Stimulated activated CD4-positive, alpha-beta T cell treated with anti-CD3 and anti-CD28 coated beads, Interleukin-4, amount 100 ng/mL, for 24 hours (primary cell): ENCODE measurements at places on chromosomes 7 and 10.

DNA sequence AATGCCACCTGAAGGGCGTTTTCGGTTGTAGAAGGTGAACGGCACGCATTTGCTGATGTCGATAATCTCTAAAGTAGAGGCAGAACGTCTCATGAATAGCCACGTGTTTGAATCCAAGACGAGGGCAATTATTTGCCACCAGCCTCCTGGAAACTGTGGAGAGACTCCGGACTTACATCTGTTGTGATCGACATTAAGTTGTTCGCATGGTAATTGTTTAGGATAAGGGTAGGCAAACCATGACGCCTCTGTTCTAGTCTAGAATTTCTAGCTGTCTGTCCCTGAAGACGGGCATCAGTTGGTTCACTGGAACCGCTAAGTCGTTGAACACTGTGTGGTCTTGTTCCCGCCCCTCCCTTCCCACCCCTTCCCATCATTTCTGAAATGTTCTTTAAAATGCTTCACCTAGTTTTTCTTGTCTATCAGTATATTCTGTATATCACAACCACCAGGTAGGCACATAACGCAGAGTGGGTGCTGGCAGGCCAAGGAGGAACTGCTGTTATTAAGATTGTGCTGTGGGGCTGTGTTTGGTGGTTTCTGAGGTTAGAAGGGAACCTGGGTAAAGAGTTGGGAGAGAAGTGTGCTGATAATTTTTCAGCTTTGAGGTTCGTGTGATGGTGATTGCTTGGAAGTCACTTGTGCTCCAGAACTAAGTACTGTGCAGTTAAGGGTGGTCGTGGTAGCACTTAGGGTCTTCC is 1.2 kb downstream of the UBE3C start:
- no peak for DNase-seq

- DNase-seq = no peak
Observed at GRCh38 chr7:23912065-23912464, 202.0 kb downstream of the STK31 start.

- no peak for DNase-seq
Observed at GRCh38 chr7:14858410-14858809, 44.1 kb downstream of the DGKB start.

DNA sequence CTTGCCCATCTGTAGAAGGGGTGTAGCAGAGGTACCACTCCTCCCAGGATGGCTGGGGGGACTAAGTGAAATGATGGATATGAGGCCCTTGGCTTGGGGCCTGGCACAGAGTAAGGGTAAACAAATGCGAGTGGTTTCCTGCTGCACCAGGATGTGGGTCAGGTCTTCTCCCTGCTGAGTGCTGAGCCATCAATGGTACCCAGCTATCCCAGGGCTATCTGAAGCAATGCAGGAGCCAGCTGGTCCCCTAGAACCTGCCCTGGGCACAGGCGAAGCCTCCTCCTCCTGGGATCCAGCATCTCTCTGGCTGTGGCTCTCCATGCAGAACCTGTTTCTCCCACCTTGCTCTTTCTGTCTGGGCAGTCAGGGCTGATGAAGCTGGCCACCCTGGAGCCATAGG is 20.9 kb upstream of the GOLGA7B start:
- DNase-seq = no peak

- no peak for DNase-seq
Observed at GRCh38 chr7:24141874-24142509, 142.0 kb upstream of the NPY start.

GRCh38 chr7:17255926-17256325 is 42.5 kb upstream of the AHR start:
- DNase-seq = no peak

DNA sequence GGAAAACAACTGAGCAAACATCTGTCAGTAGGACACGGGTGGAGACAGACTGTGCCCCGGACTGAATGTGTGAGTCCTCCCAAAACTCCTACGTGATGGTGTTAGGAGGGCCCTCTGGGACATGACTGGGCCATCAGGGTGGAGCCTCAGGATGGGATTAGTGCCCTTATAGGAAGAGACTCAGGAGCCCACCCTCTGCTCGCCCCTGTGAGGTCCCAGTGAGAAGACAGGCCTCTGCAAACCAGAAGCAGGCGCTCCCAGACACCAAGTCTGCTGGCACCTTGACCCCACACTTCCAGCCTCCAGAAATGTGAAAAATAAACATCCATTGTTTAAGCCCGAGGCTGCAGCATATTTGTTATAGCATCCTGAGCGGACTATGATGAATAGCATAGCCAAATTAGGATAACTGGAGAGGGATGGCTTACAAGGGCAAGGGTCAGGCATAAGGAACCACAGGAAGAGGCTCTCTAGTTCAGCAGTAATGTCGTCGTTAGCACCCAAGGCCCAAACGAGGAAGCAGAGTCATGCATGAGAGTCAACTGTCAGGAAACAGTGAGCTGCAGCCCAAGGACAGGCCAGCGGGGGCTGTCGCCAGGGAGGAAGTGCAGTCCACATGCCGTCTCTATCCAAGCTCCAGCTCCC is 50.6 kb downstream of the PTPRN2 start:
- DNase-seq = no peak

DNA sequence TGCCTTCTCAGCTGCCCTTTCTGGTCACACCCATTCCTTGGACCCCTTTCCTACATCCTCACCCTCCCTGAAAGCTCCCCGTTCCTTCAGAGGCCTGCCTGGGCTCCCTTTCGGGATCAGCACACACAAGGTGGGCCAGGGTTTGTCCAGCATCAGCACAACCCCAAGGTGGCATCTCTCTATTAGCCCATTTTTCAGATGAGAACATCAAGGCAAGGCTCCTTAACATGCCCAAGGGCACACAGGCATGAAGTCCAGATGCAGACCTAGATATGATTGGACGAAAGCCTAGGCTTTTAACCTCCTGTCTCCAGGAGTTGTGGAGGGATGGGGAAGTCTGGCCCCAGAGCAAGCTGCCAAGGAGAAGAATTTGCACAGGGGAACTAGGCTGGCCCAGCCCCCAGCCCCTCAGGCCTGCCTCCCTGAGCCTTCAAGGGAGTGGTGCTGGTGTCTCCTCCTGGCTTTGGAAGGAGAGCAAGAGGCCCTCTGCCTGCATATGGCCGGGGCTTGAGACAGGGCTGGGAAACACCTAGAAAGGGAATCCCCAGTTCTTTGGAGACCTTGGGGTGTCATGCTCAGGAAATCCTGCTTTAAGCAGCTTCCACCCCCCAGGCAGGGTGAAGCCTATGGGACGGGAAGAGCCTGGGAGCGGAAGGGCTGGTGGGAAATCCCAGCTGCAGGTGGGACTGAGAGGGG is 9.0 kb upstream of the VSIR start:
- DNase-seq = no peak

DNA sequence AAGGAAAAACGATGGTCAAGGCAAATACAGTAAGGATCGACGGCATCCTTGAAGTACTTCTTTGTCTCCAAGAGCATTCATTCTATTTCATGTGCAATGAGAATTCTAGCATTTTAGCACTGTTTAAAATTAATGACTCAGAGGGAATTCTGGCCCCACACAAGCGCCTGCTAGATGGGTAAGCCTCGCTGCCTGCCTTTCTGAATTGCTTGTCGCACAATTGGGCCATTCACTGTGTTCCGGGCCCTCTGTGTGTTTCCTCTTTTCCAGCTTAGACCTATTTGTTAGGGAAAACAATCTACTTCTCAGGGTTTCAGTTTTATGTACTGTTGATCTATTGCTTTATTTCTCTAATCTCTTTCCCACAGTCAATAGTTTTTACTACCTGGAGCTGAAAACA is 204.7 kb upstream of the ZNF32 start:
- no peak for DNase-seq

DNA sequence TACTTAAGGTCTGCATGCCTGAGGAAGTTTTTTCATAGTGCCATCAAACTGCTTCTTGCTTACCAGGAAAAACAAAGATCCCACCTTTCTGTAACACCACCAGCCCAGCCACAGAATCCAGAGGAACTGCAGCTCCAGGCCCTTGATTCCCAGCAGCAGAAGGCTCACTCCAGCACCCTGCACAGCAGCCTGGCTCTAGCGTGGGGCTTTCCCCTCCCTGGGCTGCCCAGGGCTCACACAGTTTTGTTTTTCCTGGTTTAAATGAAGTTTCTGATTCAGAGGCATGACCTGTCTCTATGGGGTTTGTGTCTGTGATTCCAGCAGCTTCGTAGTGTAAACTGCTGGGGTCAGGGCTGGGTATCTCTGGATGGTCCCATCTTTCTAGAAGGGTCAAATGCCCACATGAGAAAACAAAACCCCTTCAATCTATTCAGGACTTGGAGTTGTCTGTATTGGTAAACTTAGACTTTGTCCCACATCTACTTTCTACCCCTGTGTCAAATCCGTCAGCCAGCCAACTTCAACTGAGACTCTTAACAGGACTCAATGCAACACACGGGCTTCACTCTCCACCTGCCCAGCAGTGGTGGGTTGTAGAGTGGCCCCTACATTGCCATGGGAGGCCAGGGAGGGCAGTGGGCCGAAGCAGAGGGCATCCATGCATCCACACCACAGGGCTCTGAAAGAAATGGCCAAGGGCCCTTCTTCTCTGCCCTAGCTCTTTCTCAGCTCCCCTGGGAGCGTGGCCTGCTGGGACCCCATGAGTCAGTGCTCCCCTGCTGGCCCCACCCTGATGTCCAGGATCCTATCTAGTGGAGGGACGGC is 73.6 kb downstream of the ATXN7L1 start:
- no peak for DNase-seq

DNA sequence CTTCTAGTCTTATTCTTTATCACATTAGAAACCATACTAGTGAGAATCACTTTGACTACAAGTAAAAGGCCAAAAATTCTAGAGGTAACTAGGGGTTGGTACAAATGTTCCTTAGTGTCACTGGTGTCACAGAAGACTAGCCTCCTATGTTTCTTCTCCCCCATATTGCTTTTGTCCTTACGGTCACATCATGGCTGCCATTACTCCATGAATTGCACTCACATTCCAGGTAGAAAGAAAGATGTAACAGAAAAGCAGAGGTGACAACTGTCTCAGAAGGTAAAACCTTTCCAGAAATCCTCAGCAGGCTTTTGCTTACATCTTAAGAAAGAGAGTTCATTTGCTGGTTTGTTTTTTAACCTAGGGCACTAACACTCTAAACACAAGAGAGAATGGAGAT is 42.9 kb downstream of the USP6NL start:
- DNase-seq = no peak

GRCh38 chr10:68536973-68537372 is 9.7 kb upstream of the SLC25A16 start:
- DNase-seq = no peak

DNA sequence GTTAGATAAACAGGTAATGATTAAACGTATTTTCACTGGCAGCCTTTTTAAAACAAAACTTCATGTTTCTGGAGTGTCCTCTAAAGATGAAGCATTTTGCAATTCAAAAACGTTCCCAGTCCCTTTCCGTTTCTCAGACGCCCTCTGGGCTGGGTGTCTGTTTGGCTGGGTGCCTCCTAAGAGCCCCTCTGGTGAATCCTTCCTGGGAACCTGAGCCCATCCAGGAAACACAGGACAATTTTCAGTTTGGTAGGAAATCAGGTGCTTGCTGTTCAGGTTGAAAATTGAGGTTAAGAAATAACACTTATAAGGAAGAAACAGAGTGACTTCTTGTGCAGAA is 76.7 kb downstream of the CHN2 start:
- no peak for DNase-seq

DNA sequence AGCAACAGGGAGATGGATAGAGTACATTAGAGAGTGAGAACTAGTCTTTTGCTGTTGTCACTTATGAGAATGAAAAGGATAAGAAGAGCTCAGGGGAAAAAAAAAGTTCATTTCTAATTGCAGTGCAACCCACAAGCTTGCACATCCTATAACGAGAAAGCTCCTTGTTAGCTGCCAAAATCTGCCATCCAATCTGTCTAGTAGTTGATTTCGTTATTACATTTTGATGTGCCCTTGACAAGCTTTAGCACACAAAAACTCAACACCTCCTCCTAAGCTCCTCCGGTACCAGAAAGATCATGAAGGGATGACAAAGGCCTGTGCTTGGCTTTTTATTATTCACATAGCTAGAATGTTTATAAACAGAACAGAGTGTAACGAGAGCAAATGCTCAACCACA is 519.4 kb downstream of the SUGCT start:
- no peak for DNase-seq

DNA sequence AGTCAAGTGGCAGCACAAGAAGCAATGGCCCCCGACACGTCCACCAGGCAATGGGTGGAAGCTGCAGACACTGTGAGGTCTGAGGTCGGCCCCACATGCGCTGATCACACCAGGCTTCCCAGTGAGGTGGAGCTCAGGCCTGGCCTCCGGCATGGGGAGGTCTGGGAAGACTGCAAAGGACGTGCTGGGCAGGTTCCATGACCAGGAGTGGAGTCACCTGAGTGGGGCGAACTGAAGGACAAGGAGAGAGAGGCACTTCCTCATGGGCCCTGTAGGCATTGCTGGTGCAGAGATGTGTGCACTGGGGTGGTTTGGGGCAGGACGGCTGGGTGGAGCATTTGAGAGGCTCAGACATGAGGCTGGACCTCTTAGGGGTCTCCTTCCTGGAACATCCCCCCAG is 35.1 kb downstream of the C10orf120 start:
- no peak for DNase-seq

- no peak for DNase-seq
Observed at GRCh38 chr7:38671911-38672905, 41.0 kb upstream of the AMPH start.

DNA sequence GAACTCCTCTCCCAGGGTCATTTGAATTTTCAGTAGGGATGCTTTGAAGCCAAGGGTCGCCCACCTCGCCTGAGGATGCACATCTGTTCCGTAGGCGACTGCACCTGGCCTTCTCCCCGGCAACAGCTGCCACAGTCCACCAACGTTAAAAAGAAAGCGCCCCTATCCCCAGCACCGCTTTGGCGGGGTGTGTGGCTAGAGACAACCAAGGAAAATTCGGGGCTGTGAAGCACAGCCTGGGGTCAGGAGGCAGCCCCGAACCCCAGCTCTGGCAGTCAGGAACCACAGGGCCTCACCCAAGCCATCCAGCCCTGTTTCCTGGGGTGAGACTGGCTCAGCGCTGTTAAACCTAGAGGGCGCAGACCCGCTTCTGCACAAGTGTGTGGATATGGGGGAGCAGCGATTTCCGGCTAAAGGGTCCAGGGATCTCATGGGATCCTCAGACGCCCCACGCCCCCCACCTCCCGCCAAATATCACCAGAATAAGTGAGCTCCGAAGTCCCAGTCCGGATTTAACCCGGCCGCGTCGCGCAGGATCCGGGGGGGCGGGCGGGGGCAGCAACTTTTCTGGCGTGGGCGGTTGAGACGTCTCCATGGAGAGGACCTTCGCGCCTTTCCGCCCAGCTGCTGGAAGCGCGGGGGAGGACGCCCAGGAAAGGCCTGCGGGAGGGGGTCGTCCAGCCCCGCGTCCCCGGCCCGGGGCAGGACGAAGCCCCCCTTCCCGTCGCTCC is 822 bp downstream of the ZC3HAV1L start:
- peak; percentile 19 for DNase-seq

GRCh38 chr7:96041171-96041570 is 268.8 kb downstream of the DYNC1I1 start:
- DNase-seq = no peak

GRCh38 chr7:108034586-108034985 is 31.6 kb upstream of the LAMB1 start:
- DNase-seq = no peak

- no peak for DNase-seq
Observed at GRCh38 chr7:76069238-76069638, 21.3 kb downstream of the MDH2 start.

GRCh38 chr7:143221286-143221685 is 551 bp upstream of the TAS2R40 start:
- DNase-seq = no peak
